ENCODE measurements at places on chromosomes 12 and 14.
A peak's percentile ranks its signal among the peaks of the same experiment; 100 is the strongest.

DNA sequence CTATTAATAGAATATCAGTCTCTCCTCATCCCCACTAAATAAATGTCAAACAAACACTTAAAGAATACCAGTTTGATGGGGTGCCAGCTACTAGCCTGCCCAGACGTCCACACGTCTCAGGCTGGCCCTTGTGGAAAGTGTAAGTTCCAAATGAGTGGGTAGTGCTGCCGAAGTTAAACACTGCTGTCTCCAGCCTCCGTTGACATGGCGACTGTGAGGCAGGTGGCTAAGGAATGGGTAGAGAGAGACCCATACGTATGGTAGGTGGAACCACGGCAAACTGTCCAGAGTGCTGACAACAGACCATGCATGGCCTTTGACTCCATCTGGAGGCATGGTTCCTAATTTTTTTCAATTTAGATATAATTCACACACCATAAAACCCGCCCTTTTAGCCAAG, 37.9 kb downstream of the PITPNM2 start:
- DNase-seq, result no peak
- no peak overlapping the region for H3K4me3 ChIP-seq
- no peak overlapping the region for H3K27ac ChIP-seq
- H3K4me1 ChIP-seq, result peaks cover 6% of the 10 kb centered on the region
- H3K36me3 ChIP-seq, result no peaks in the 10 kb centered on the region
- H3K27me3 ChIP-seq, result no peaks in the 10 kb centered on the region

DNA sequence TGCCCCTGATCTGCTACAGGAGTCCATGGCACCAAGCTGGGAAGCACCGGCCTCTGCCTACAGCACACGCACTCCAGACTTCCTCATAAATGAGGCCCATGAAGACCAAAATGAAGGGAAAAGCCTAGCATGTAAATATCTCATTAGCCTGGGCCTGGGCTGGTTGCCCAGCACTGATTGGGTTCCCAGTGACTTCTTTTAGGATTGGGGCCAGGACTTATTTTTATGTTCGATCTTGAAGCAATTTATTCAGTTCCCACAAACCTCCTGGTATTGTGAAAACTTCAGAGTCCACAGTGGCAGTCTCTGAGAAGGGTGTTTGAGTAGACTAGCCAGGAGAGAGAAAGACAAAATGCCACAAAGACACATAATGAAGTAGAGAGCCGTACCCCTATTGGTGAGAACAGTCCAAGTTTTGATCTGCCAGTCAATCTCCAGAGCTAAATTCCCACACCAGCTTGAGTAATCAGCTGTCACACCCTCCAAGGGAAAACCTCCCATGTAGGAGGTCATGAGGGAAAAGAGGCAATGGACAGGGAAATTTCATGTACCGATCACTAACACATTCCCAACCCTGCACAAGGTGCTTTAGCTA, 78.2 kb downstream of the PHLDA1 start:
- no peak overlapping the region for H3K4me3 ChIP-seq
- DNase-seq, result no peak
- no peaks in the 10 kb centered on the region for H3K4me1 ChIP-seq
- no peaks in the 10 kb centered on the region for H3K27me3 ChIP-seq
- H3K27ac ChIP-seq, result no peak overlapping the region
- no peaks in the 10 kb centered on the region for H3K36me3 ChIP-seq

- H3K4me3 ChIP-seq, result no peak overlapping the region
- no peak for DNase-seq
- H3K36me3 ChIP-seq, result no peaks in the 10 kb centered on the region
Measured at GRCh38 chr12:65557438-65558181, 266.7 kb upstream of the HMGA2 start.

DNA sequence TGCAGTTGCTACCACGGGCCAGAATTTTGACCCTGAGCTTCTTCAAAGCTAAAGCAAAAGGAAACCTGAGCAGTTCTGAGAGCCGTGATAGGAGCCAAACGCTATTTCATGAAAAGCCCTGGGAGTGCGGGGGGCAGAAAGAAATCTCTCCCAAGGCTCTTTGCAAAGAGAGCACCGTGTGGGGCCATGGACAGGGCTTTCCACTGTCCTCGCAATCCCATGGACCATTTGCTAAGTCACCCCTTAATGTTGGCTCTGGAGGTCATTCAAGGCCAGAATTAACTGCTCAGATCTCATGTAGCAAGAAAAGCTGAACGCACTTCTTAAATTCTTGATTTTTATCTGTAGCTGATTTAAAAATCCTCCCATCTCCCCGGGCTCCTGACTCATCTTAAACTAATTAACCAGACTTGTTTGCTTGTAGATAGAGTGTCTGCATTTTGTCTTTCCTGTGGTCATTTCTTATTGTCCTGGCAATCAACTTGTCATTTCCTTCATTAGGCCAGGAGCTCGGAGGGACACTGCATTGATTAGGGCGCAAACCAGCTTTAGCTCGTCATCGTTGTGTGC, 24.8 kb downstream of the CLSTN3 start:
- no peaks in the 10 kb centered on the region for H3K27me3 ChIP-seq
- H3K4me1 ChIP-seq, result no peaks in the 10 kb centered on the region
- H3K4me3 ChIP-seq, result no peak overlapping the region
- no peak for DNase-seq

DNA sequence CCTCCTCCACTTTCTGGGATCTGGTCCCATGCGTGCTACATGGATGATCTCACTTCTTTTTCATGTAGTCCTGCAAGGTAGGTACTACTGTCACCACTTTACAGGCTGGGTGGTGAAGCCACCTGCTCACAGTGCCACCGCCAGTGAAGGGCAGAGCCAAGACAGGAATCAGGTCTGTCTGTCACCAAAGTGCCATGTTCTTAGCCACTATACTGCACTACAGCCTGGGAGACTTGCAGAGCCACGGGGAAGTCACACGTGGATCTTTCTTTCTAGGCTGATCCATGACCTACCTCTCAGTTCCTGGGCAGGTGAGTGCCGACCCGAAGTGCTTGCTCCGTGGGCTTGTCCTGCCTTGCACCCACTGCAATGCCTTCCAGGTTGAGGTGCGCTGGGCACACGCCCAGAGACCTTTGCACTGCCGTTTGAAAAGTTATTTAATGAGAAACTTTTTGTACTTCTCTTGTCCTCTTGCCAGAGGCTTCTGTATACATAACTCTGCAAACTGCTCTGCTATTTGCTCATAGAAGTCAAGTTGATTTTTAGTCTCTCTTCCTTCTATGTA, 19.7 kb upstream of the CLMN start:
- no peak overlapping the region for H3K27ac ChIP-seq
- no peaks in the 10 kb centered on the region for H3K4me1 ChIP-seq
- no peak for DNase-seq
- no peak overlapping the region for H3K4me3 ChIP-seq
- H3K27me3 ChIP-seq, result no peaks in the 10 kb centered on the region
- no peaks in the 10 kb centered on the region for H3K36me3 ChIP-seq

GRCh38 chr14:49982501-49982951, 89.6 kb downstream of the ARF6 start:
- H3K36me3 ChIP-seq, result no peaks in the 10 kb centered on the region
- H3K27me3 ChIP-seq, result no peaks in the 10 kb centered on the region
- no peaks in the 10 kb centered on the region for H3K4me1 ChIP-seq
- no peak for DNase-seq

DNA sequence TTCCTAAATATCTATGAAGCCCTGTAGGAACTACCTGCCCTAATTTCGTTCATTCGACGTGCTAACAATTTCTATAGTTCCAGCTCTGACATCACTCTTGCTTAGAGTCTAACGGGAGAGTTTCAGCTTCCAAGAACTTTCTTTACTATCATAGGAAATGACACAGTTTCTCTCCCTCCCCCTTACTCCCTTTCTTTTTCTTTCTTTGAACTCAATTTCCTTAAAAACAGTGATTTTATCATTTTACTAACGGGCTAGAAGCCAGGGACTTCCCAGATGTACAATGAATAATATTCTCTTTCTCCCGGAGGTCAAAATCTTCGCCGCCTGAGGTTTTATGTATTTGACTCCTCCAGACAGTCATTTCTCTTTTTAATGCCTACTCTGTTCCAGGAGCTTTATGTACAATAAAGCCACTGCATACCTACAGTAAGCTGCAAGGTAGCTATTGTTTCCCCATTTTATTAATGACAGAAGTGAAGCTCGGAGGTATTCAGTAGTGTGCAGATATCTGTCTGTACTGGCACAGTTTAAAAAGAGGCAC, 15.7 kb downstream of the SMCO2 start:
- DNase-seq, result no peak
- no peak overlapping the region for H3K27ac ChIP-seq
- H3K27me3 ChIP-seq, result no peaks in the 10 kb centered on the region

DNA sequence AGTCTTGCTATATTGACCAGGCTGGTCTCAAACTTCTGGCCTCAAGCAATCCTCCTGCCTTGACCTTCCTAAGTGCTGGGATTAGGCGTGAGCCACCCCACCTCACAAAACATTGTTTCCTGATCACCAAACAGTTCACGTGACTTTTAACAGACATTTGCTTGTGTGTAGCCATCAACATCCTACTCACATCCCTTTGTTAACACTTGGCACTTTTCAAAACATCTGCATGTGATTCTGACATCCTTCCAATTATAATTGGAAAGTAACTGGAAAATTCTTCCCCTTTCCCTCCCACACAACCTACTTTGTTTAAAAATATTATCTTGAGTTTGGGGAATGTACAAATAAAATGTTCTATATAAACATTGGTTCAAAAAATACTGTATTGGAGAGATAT, 317.9 kb downstream of the PCNX1 start:
- H3K27me3 ChIP-seq, result no peaks in the 10 kb centered on the region
- DNase-seq, result no peak
- H3K4me3 ChIP-seq, result no peak overlapping the region
- H3K36me3 ChIP-seq, result no peaks in the 10 kb centered on the region
- H3K27ac ChIP-seq, result no peak overlapping the region

- H3K4me1 ChIP-seq, result peaks cover 7% of the 10 kb centered on the region
- DNase-seq, result peak; percentile 82
- no peaks in the 10 kb centered on the region for H3K36me3 ChIP-seq
- H3K27ac ChIP-seq, result no peak within 1 kb of the TSS
- no peaks in the 10 kb centered on the region for H3K27me3 ChIP-seq
- no peak within 1 kb of the TSS for H3K4me3 ChIP-seq
Measured at GRCh38 chr12:12784911-12785814, at the start of gene APOLD1. Gene APOLD1, plus strand, starts transcription at chr12:12785659. Its CDS starts 33 bp downstream, at chr12:12785692.

- H3K4me1 ChIP-seq, result no peaks in the 10 kb centered on the region
- DNase-seq, result peak; percentile 18
- H3K27me3 ChIP-seq, result no peaks in the 10 kb centered on the region
- H3K27ac ChIP-seq, result no peak overlapping the region
Measured at GRCh38 chr12:56086608-56087007, 6.6 kb downstream of the ERBB3 start.

GRCh38 chr12:104304261-104305009, 896 bp downstream of the EID3 start:
- no peaks in the 10 kb centered on the region for H3K27me3 ChIP-seq
- H3K4me1 ChIP-seq, result peaks cover 4% of the 10 kb centered on the region
- no peak overlapping the region for H3K4me3 ChIP-seq
- H3K27ac ChIP-seq, result no peak overlapping the region

DNA sequence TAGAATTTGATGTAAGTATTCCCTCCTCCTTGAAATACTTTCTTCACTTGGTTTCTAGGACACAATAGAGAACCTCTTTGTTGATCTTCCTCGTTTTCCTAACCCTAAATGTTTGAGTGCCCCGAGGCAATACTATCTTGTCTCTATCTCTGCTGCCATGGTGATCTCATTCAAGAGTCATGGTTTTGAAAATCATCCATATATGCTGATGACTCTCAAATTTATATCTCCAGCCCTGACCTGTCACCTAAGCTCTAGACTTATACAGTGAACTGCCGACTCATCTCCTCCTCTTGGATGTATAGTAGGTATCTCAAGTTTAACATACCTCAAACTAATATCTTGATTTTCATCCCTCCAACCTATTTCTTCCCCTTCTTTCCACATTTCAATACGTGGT, 71.4 kb downstream of the RIC8B start:
- DNase-seq, result peak; percentile 38
- H3K36me3 ChIP-seq, result no peaks in the 10 kb centered on the region
- no peaks in the 10 kb centered on the region for H3K27me3 ChIP-seq
- no peak overlapping the region for H3K4me3 ChIP-seq

- peak; percentile 10 for DNase-seq
- H3K27me3 ChIP-seq, result no peaks in the 10 kb centered on the region
- H3K4me1 ChIP-seq, result no peaks in the 10 kb centered on the region
- H3K4me3 ChIP-seq, result no peak overlapping the region
- H3K36me3 ChIP-seq, result no peaks in the 10 kb centered on the region
Measured at GRCh38 chr12:119447126-119447525, 112.6 kb downstream of the CCDC60 start.

- H3K4me1 ChIP-seq, result no peaks in the 10 kb centered on the region
- no peaks in the 10 kb centered on the region for H3K27me3 ChIP-seq
Measured at GRCh38 chr12:99154216-99154982, 493.2 kb upstream of the GARIN6 start.

- DNase-seq, result no peak
- no peak overlapping the region for H3K4me3 ChIP-seq
- H3K27me3 ChIP-seq, result no peaks in the 10 kb centered on the region
- H3K27ac ChIP-seq, result no peak overlapping the region
- H3K4me1 ChIP-seq, result no peaks in the 10 kb centered on the region
Measured at GRCh38 chr12:32265456-32265855, 133.9 kb upstream of the FGD4 start.

DNA sequence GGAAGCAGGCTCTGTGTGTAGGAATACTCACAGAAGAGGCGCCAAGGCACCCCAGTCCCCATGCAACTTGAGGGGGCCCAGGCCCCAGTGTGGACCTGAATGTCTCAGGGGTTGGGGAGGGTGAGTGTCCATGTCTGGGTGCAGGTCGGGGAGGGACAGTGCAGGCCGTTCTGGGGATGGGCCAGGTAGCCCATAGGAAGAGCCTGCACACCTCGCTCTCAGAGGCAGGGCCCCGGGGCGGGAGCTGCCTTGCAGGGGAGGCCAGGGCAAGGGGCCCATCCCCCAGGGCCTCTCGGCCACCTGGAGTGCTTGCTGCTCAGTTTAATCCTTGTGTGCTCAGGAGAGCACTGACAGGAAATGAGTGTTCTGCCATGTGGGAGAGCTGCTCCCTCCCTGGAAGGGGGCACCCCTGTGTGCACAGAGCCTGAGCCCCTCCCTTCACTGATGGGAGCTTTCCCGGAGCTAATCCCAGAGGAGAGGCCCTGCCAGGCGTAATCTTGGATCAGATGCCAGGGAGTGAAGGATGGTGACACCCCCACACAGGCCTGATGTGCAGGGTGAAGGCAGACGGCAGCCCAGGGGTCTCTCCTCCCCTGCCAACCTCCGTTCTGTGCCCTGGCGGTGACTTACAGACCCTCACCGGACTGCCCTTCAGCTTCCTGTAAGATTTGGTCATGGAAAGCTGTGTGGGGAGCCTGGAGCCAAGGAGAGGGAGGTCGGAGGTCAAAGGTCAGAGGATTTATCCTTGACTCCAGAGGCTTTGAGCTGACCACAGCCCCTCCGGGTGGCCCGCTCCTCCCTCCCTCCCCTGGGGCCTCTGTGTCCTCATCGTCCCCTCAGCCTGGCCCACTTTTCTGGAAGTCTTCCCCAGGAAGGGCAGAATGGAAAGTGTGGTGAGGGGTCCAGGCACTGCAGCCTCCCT, 24.4 kb upstream of the FBRSL1 start:
- H3K27me3 ChIP-seq, result no peaks in the 10 kb centered on the region
- no peaks in the 10 kb centered on the region for H3K4me1 ChIP-seq
- no peak overlapping the region for H3K27ac ChIP-seq
- H3K4me3 ChIP-seq, result no peak overlapping the region
- H3K36me3 ChIP-seq, result no peaks in the 10 kb centered on the region
- DNase-seq, result no peak

GRCh38 chr14:45070215-45070614, 13.7 kb upstream of the PRPF39 start:
- H3K4me1 ChIP-seq, result no peaks in the 10 kb centered on the region
- H3K36me3 ChIP-seq, result no peaks in the 10 kb centered on the region
- no peak overlapping the region for H3K4me3 ChIP-seq
- no peaks in the 10 kb centered on the region for H3K27me3 ChIP-seq
- no peak for DNase-seq
- H3K27ac ChIP-seq, result no peak overlapping the region
